Frontal cortex (tissue), 4 donors: ENCODE measurements at places on chromosomes 1 and 21. TPM values are rescaled to one million over a fixed set of nuclear protein-coding genes. Genes with fewer than 3 reads are reported as not detected.

The LMX1A gene
- total RNA-seq: not detected

GRCh38 chr21:37636152-37636860 is 269.7 kb downstream of the DYRK1A start:
- DNase-seq: no peak

The DDAH1 gene
- 45.2 TPM for total RNA-seq

GRCh38 chr21:16775076-16775475 is 737.8 kb upstream of the CXADR start:
- no peak for DNase-seq

The ATP1A4 gene
- total RNA-seq: not detected

DNA sequence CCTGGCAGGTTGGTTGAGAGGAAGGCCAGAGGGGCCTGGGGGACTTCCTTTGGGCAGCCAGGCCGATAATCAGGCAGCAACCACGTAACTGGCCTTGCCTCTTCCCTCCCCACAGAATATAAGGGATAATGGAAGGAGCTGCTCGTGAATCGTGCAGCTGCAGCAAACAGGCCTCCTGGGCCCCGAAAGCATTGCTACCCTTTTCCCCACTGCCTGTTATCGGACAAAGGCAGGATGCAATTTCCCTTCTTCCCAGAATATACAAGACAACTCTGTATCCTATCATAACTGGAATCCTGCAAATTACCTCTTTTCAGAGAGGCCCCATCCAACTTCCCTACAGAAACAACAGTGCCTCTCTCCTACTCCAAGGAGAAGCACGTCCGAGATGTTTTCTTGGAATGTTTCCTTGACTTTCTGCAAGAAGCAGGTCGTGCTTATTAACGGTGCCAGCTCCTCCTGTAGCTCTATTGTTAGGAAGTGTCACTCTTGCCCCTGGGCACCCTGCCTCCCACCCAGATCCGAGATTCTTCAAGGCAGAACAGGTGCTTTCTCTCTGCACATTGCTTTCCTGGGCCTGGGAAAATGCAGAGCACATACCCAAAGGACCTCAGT is 106.0 kb upstream of the TIAM1 start:
- no peak for DNase-seq

- DNase-seq: no peak
Observed at GRCh38 chr1:215002471-215002870, 80.1 kb upstream of the KCNK2 start.

- no peak for DNase-seq
Observed at GRCh38 chr1:26700711-26701110, 4.9 kb downstream of the ARID1A start.
